A673 (cell line): ENCODE measurements at places on chromosomes 12 and 14.

GRCh38 chr14:20295067-20295466, 10.7 kb downstream of the TTC5 start:
- no peak for DNase-seq

- no peak for DNase-seq
These were observed 58.9 kb downstream of the DHRS2 start for GRCh38 chr14:23694949-23695663.

GRCh38 chr12:26770239-26771070, 62.5 kb downstream of the ITPR2 start:
- DNase-seq = no peak

DNA sequence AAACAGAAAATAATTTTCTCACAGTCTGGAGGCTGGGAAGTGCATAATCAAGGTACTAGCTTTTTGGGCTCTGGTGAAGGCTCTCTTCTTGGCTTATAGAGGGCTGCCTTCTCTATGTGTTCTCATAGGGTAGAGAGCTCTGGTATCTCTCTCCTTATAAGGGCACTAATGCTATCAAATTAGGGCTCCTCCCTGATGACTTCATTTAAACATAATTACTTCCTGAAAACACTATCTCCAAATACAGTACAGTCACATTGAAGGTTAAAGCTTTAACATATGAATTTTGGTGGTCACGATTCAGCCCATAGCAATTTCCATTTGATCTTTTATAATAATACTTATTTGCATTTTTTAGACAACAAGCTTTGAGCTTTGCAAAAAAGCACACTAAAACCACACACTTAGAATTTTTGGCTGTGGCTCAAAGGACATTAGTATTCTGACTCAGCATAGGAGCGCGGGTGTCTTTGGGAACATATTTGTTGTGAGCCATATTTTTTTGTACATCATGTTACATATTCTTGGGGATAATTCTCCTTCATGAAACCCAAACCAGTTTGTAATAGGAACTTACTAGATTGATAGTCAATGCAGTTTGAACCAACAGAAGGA, 808.1 kb upstream of the FBXO33 start:
- peak; percentile 7 for DNase-seq

DNA sequence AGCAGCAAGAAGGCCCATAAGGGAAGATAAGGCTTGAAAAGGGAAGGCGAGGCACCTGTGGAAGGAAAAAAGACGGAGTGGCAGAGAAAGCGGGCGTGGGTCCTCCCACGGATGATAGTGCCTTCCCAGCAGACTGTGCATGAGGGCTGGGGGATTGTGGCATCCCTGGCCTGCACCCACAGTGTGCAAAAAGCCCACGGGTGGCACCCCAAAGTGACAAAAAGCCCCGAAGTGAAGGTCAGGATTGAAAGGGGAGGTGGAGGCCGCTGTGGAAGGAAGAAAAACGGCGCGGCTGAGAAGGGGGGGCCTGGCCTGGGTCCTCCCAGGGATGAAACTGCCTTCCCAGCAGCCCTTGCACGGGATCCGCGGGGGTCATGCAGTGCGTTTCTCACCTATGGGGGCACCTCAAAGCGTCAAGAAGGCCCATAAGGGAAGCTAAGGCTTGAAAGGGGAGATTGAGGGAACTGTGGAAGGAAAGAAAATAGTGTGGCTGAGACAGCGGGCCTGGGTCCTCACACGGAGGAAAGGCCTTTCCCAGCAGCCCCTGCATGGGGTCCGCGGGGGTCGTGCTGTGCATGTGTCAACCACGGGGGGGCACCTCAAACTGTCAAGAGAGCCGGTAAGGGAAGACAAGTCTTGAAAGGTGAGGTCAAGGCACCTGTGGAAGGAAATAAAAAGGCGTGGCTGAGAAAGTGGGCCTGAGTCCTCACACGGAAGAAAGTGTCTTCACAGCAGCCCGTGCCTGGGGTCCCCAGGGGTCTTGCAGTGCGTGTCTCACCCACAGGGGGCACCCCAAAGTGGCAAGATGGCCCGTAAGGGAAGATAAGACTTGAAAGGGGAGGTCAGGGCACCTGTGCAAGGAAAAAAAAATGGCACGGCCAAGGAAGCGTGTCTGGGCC, 274.1 kb downstream of the ALG10 start:
- no peak for DNase-seq
